Right ventricle myocardium superior (tissue), 1 donor: ENCODE measurements at places on chromosomes 3 and 15. TPM values are rescaled to one million over a fixed set of nuclear protein-coding genes. Genes with fewer than 3 reads are reported as not detected.
A peak's percentile ranks its signal among the peaks of the same experiment; 100 is the strongest.

The C3orf49 gene
- total RNA-seq = not detected

The ALDH1A3 gene
- total RNA-seq = 2.9 TPM

The BLM gene
- 37.0 TPM for total RNA-seq

The PLCB2 gene
- total RNA-seq = 7.7 TPM

The NR1I2 gene
- 0.11 TPM for total RNA-seq

The KNG1 gene
- 0.43 TPM for total RNA-seq

The POC1A gene
- 1.5 TPM for total RNA-seq

The SLC6A20 gene
- total RNA-seq = not detected

- DNase-seq = no peak
Observed at GRCh38 chr15:92366381-92366780, 27.3 kb upstream of the ST8SIA2 start.

DNA sequence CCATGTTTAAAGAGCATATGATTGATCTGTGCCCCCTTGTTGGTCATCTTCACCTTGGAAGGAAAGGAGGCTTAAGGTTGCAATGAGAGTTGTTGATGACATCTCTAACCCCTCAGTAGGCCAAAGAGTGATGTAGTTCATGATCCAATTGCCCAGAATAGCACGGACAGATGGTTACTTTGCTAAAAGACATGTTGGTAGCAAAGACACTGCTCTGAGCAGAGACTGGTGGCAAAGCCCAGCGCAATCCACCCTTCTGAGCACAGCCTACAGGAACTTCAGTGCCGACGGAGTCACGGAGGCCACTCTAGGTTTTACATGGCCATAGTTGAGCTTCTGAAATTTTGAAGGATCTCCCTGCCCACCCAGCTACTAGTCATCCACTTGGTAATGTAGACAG is 21.8 kb downstream of the FBXO45 start:
- DNase-seq = no peak

DNA sequence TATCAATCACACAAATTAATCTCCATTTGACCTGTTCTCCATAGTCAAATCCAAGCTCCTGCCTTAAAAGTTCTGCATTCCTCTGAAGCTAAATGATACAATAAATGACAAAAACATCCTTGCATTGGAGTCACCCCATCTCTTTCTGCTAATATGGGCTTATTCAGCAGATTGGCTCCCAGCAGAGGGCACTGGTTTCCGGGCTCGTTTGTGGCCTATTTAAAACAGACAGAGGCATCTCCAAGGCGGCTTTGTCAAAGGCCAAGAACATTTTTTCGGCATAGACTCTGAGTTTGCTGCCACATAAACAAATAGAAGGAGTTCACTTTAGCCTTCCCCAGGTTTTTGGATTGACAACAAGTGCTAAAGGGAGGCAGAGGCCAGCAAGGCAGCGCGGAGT is 204.4 kb upstream of the RASGRP1 start:
- DNase-seq = no peak

DNA sequence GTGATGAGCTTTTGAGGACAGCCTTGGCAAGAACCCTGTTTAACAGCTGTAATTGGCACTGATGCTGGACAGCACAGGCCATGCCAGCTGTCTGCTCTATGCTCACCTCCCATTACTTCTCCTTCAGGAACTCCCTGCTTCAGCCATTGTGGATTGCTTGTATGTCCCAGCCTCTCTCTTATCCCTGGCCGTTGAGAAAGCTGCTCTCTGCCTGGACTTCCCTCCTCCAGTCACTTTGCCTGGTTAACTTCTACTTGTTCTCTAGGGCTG is 444.5 kb downstream of the EPHB1 start:
- no peak for DNase-seq

DNA sequence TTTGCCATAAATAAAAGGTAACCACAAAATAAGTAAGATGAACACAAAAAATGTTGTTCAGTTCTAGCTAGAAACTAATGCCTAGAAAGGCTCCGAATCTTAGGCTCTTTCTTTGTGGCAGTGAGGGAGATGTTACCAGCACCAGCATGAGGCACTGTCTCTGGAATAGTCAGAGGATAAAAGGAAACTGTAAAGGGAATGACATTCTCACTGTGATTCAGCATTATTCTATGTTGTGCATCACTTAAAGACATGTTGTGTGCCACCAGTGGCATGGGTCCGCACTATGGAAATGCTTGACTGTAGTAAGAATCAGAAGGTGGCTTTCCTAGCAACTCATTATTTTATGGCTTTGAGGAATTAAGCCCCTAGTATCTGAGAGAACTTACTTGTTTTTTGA is 70.8 kb downstream of the SEC22A start:
- no peak for DNase-seq

- DNase-seq = no peak
Observed at GRCh38 chr3:43096761-43097160, 9.1 kb downstream of the POMGNT2 start.

DNA sequence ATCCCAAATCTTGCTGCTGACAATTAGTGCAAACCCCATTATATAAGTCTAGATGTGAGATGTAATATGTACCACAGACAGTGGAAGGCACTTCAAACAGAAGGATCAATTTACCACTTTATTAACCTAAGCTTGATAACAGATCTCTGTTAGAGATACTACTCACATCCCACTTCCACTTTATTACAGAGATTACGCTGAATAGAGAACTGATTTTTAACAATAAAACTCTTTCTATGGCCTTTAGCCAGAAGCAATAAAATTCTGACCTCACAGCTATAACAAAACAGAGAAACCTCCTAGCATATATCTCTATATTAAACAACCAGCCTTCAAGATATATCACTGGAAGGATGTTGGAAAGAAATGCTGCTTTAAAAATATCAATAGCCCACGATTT is 517.7 kb downstream of the MAGI1 start:
- DNase-seq = no peak

DNA sequence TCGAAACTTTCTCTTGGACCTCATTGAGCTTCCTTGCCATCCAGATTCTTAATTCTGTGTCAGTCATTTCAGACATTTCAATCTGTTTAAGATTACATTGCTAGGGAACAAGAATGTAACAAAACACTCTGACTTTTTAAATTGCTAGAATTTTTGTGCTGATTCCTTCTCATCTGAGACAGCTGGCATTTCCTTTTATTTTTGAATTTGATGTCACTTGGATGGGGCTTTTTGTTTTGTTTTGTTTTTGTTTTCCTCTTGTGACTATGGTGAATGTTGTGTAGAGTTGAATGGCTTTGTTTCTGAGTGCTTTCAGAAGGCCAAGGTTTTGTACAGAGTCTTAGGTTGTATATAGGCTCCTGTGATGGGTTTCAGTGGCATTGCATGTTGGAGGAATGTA is 1129.3 kb downstream of the NAALADL2 start:
- DNase-seq = no peak

GRCh38 chr15:65326117-65326526 is 21.6 kb downstream of the RNU5B-1 start:
- DNase-seq = peak; percentile 58

GRCh38 chr3:129576514-129577352 is 29.7 kb downstream of the PLXND1 start:
- peak; percentile 80 for DNase-seq

- no peak for DNase-seq
Observed at GRCh38 chr3:84442533-84442932, 516.3 kb upstream of the CADM2 start.

GRCh38 chr3:37963016-37963415 is 27.6 kb upstream of the VILL start:
- DNase-seq = no peak

GRCh38 chr15:51677021-51677420 is 4.3 kb upstream of the SCG3 start:
- no peak for DNase-seq

DNA sequence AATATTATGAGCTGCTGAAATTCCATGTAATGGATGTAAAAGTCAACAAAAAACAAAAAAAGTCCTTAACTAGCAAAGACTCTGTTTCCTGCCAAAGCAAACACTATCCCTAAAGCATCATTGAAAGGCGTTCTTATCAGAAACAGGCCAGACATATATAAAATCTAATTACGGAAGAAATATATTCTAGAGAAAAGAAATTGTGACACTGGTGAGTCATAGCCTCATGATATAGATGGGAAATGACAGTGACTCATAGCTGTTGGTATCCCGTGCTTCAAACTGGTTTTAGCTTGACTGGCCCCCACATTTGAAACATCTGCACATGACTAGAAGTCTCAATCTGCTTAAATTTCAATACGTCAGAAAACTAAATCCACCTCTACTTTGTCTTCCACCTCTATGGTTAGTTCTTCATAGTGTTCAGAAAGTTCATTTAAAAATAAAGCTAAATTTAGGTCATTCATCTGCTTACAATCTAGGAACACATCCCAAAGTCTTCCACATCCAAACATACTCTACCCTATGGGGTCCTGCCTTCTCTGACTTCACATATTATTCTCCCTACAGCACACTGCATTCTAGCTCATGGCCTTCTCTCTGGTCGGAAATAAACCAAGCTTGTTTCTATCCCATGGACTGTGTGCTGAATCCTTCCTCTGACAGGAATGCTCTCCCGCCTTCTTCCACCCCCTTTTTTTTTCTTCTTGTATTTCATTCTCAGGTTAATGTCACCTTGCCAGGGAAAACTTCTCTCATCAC is 456.3 kb upstream of the ARRDC4 start:
- no peak for DNase-seq

GRCh38 chr15:71272932-71273331 is 157.7 kb downstream of the THSD4 start:
- DNase-seq = no peak

DNA sequence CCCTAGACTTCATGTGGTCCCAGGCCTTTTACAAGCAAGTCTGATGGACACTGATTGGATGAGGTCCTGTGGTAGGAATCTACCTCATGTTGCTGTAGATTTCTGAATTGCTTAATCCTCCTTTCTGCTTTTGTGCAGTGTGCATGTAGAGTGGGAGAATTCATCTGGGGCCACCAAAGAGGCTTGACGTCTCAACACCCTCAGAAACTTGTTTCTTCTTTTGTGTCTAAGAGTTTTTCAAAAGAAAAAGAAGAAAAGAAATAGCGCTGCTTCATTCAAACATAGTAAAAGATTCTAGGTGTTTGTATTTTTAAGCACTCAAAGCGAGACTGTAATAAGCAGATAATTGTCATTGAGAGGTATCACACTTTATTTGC is 46.2 kb downstream of the NR1D2 start:
- DNase-seq = no peak

DNA sequence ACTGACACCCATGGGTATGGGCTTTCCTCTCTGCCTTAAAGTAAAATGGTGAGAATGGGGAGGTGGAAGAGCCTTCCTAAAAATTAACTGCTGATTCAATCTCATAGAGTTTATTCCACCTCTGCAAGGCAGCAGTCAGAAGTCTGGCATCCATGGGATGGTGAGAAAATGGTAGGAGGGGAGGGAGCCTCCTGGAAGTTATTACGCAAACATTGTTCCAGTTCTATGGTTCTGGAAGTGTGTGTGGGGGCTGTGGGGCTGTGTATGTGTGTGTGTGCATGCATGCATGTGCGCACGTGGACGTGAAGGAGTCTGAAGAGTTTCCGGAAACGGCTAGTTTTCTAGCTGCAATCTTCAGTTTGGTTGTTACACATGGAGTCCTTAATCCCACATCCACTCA is 177.6 kb downstream of the KCNAB1 start:
- DNase-seq = no peak

- no peak for DNase-seq
Observed at GRCh38 chr3:106635826-106636225, 741.4 kb upstream of the CCDC54 start.

DNA sequence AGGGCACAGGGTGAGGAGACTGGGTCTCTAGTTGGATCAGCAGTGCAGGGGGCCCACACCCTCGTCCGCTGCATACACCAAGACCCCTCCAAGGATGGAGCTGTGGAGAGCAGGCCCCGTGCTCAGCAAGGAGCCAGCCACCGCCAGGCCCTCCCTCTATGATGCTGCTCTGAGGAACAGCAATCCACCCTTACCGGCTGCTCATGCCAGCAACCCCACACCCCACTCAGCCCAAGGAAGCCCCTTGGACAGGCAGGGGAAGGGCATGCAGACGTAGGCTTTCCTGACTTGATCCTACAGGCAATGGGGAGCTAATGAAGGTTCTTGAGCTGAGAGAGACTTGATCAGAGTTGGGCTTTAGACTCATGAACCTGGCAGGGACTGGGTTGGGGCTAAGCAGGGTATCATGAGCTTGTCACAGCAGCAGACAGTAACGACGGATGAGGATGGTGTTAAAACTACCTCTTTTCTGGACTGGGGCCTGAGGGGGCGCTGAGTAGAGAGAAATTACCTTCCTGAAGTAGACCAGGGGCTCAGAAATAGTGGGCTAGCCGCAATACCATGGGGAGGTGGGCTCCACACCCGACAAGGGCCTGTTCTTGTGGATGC is 50.5 kb upstream of the FGD5 start:
- DNase-seq = peak; percentile 18

- DNase-seq = no peak
Observed at GRCh38 chr3:138898301-138898700, 48.6 kb downstream of the FOXL2 start.

DNA sequence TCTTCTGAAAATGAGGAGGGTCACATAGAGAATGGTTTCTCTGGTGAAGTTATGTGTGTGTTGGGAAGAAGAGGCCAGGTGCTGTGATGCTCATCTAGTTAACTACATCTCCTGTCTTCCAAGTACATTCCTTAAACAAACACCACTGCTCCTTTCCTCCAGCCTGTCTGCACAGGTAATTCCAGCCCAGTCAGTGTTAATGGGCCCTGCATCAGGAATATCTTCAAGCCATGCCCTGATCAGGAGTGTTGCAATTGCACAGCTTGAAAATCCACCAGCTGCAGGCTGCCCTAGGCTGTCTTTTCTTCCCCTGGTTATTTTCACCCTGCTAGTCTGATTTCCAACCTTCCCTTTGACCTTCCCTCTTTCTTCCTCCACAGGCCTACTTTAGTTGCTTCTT is 41.9 kb upstream of the LMOD3 start:
- DNase-seq = no peak
